Esophagus squamous epithelium (tissue), 5 donors: ENCODE measurements at places on chromosomes 13 and 19.

DNA sequence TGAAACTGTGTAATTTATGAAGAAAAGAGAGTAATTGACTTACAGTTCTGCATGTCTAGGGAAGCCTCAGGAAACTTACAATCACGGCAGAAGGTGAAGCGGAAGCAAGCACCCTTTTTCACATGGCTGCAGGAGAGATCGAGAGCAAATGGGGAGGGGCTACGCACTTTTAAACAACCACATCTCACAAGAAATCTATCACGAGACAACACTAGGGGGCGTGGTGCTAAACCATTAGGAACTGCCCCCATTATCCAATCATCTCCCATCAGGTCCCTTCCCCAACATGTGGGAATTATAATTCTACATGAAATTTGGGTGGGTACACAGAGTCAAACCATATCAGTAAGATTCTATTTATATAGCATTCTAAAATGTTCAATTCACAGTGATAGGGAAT is 114.8 kb upstream of the TRPC4 start:
- no peak for DNase-seq

GRCh38 chr13:96617528-96617927 is 376.7 kb downstream of the OXGR1 start:
- no peak for DNase-seq

GRCh38 chr13:44573790-44574465 is 2.2 kb downstream of the TSC22D1 start:
- no peak for DNase-seq

- no peak for DNase-seq
Observed at GRCh38 chr19:18093439-18094161, 4.0 kb upstream of the MAST3 start.

GRCh38 chr19:29019403-29019802 is 193.5 kb downstream of the UQCRFS1 start:
- DNase-seq, result no peak

DNA sequence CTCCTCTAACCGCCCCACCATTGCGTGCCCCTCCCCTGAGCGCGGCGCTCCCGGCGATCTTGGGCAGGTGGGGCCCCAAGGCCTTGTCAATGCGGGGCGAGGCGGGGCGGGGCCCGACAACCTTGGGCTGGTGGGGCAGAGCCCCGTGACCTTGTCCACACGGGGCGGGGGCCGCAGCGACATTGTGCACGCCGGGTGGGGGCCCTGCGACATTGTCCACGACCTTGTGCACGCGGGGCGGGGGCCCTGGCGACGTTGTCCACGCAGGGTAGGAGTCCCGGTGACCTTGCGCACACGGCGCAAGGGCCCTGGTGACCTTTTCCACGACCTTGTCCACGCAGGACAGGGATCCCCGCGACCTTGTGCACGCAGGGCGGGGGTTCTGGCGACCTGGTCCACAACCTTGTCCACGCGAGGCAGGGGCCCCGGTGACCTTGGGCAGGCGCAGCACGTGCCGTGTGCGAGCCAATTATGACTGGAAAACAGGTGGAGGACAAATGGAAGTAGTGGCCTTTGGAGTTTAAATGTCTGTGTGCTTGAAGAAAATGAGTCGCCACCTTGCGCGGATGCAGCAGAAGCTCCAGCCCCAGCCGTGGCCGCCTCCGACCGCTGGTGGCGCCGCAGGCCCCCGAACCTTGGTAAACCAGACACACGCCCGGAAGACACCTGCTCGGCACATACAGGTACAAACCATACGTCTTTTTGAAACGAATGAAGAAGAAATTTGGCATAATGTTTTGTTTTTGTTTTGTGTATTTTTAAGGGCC is 62.6 kb downstream of the LATS2 start:
- DNase-seq, result no peak

DNA sequence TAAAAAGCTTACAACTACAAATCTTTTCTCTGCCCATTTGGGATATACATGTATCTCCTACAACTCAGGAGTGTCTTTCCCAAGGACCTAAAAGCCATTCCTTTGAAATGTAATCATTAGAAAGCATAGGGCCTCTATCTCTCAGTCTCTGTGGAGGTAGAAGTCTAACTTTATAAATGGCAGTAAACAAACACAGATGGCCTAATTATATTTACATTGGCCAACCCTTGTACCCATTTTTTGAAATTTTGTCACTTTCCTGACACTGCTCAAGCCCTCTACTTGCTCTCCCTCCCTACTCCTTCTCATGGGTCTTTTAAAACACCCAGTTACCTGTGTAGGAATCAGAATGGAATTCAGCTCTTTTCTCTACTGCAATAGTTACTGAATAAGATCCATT is 24.8 kb downstream of the RNF6 start:
- no peak for DNase-seq

DNA sequence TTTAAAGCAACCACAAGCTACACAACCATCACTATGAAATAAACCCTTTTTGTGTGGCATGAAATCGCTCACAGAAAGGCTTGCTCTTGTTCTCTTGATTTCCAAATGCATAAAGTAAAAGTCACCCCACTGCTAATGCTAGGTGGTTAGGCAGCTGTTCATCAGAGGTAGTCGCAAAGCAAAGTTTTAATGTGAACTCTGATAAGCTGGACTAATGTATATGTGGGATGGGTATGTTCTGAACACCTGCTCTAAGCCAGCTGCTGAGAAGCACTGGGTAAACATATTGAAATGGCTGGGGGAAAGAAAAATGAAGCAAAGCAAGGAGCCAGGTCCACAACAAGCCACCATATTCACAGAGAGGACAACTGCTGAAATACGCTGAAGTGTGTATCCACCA is 142.3 kb downstream of the KLF12 start:
- DNase-seq, result no peak

GRCh38 chr19:27679905-27680304 is 1533.0 kb downstream of the UQCRFS1 start:
- no peak for DNase-seq

- no peak for DNase-seq
Observed at GRCh38 chr19:42532891-42533290, 4.6 kb upstream of the CEACAM1 start.

- DNase-seq, result no peak
Observed at GRCh38 chr13:101283782-101284181, 132.5 kb downstream of the NALCN start.

- DNase-seq, result no peak
Observed at GRCh38 chr13:33963134-33963533, 145.2 kb downstream of the RFC3 start.

DNA sequence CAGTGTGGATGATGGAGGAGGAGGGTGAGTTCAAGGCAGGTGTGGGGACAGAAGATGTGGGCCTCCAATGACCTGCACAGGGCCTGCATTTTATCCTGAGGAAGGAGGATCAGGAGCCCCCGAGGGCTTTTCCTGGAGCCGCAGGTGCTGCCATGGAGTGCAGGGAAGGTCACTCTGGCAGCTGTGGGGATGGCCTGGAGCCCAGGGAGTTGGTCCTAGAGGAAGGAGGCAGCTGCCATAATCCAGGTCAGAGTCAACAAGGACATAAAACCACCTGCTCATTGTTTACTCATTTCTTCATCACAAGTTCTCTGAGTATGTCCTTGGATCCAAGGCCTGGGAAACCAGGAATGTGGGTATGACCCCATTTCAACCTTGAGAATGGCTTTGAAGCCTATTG is 87.2 kb downstream of the SCGB2B2 start:
- no peak for DNase-seq

GRCh38 chr13:84466461-84466860 is 584.2 kb upstream of the SLITRK1 start:
- no peak for DNase-seq

DNA sequence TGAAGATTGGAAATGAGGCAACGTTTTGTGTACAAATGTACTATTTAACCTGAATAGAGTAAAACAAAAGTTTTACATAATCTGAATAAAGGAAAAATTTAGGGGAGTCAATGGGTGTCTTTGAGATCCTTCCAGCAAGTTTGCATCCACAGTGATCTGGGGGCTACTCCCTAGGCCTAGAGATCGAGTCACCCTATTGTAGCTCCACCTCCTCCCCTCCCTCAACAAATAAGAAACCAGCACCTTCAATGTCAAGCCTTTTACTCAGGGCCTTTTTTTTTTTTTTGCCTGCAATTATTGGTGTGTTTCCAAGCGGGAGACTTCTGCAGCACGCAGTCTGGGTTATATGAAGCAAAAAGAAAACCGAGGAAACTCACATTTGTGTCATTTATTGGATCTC is 16.3 kb upstream of the RAP2A start:
- no peak for DNase-seq

DNA sequence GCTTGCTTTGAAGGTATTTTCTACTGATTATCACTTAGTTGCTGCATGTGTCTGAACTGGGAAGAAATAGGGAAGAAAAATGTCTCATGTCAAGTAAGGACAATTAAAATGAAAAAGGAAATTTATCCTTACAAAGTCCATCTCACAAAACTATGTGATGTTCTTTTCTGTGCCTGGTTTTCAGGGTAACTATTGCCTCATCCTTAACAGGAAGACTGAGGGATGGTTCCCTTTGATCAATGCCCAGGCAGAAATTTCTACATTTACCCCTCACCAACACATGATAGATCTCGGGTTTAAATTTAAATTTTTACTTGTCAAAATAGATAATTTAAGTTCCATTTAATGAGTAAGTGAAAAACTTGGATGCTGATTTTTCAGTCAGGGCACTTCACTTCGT is 3.9 kb upstream of the FOXO1 start:
- DNase-seq, result no peak

GRCh38 chr19:18662972-18663732 is 20.3 kb upstream of the CRTC1 start:
- no peak for DNase-seq

DNA sequence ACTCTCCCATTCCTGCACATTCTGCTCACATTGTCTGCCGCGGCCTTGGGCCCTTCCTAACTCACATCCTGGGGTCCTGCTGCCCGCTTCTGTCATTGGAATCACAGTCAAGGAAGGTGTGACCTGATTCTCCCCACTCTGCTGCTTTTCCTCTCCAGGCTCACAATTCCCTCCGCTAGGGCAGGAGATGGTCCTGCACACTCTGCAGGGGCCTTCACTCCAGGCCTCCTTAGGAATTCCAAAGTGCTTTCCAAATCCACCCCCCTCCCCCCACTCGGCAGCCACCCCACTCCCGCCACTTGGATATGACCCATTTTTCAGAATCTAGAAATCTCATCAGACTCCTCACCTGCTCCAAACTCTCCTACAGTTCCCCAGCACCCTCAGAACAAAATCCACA is 3.1 kb upstream of the SLC5A5 start:
- no peak for DNase-seq

- no peak for DNase-seq
Observed at GRCh38 chr13:40668335-40668734, 1.9 kb upstream of the FOXO1 start.

GRCh38 chr19:46016426-46017094 is 6.3 kb downstream of the PGLYRP1 start:
- DNase-seq, result no peak

DNA sequence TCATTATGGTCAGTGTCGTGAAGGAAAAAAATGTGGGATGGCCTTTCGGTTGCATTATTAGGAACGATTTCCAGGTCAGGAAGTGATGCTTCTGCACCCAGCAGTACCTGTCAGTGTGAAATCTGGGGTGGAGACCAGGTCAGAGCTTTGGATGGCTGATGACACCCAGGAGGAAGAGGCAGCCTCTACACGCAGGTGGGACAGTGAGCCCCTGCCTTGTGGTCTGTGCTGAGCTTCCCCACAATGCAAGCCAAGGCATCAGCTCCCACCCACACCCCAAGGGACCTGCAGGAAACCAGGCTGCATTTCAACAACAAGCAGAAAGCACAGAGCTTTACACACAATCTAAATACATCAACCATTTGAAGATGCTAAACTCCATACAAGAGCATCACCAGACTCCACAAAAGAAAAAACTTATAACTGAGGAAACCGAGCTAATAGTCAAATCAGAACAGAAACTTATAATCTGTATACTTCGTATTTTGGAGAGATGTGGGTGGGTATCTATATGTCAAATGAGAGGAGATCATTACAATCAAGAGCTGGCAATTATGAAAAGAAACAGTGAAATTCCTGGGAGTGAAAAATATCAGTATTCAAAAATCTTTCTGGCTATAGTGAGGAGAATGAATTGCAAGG is 130.1 kb downstream of the ZDHHC20 start:
- no peak for DNase-seq

GRCh38 chr13:50015258-50015657 is at the start of gene KCNRG:
Gene KCNRG, plus strand, starts transcription at chr13:50015444. Its CDS starts 50 bp downstream, at chr13:50015494.
- DNase-seq, result no peak

GRCh38 chr13:31775686-31776085 is 36.4 kb downstream of the RXFP2 start:
- no peak for DNase-seq

GRCh38 chr13:110358381-110358780 is 51.3 kb downstream of the COL4A2 start:
- DNase-seq, result no peak

DNA sequence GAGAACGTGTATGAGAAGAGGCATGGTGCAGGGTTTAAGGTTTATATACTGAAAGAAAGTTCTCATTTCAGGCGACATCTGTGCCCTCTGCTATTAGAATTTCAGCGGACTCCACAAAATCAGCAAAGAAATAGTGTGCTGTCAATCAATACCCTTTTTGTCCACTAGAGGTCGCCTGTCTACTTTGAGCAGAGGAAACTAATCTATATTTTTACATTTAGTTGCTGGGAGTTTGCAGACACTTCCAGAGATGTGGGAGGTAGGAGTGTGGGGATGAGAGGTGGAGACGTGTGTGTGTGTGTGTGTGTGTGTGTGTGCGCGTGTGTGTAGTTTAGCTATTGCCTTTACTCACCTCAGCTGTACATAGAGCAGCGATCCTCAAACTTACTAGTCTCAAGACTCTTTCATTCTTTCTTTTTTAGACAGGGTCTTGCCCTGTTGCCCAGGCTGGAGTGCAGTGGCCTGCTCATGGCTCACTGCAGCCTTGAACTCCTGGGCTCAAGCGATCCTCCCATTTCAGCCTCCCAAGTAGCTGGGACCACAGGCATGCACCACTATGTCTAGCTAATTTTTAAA is 9.7 kb downstream of the INAFM1 start:
- no peak for DNase-seq

DNA sequence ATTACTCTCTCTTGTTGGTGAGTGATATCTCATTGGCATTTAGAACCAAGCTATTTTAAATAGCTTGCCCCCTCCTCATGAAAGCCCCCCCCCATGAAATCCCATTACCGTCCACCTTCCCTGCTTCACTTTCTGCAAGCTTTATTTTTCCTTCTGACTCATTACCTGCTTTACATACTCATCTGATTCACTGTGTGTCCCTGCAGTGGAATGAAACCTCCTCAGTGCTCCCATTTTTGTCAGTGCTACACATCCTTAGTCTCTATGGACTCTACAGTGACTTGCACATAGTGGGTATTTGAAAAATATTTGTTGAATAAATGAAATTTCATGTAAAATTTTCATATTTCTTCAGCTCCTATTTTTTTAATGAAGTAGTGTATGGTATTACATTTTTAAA is 62.3 kb downstream of the DOCK9 start:
- no peak for DNase-seq

GRCh38 chr19:45179892-45180370 is 1.3 kb downstream of the BLOC1S3 start:
- DNase-seq, result no peak

GRCh38 chr13:76638181-76638580 is 248.0 kb downstream of the KCTD12 start:
- DNase-seq, result no peak
